ENCODE measurements at places on chromosomes 3 and 15.

- DNase-seq = no peak
Observed at GRCh38 chr3:196406811-196407470, 25.3 kb downstream of the UBXN7 start.

GRCh38 chr15:89423981-89424380, 72.4 kb downstream of the RHCG start:
- DNase-seq = no peak

DNA sequence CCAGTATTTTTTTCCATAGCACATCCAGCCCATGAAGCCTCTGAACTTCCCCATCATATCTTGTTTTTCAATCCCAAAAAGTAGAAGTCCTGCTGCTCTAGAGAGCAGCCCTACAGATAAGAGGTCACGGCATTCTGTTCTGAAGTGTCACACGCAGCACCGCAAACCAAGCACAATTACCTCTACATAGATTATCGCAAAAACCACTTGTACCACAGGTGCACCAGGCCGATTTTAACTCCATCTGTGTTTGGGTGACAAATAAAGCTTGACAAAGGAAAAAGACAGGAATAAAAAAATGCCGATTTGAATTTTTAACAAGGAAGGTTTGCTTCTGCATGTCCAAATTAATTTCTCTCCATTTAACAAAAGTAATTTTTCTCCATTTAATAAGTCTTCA, 113.7 kb downstream of the MYO5A start:
- no peak for DNase-seq

- no peak for DNase-seq
Observed at GRCh38 chr3:14609506-14609905, 42.1 kb upstream of the CCDC174 start.

DNA sequence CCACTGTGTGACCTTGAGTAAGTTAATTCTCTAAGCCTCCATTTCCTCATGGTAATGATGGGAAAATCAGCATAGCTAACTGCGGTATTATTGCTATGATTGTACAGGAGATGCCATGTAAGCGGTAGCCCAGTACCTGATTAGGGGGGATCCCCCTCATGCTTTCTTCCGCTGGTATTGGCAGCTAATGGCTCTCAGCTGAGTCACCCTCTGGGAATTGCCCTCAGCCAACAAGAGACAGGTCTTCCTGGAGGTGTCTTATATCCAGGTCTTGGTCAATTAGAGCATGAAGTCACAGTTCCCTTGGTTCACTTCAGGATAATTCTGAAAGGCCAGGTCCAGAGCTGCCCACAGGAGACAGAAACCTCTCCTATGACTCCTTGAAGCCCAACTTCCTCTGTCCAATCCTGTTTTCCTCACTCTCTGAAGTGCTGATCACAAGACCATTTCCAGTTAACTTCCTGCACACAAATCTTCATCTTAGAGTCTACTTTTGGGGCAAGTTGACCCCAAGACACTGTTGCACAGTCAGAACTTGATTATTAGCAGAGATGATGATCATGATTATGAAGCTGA, 724.7 kb upstream of the ZNF385D start:
- no peak for DNase-seq

DNA sequence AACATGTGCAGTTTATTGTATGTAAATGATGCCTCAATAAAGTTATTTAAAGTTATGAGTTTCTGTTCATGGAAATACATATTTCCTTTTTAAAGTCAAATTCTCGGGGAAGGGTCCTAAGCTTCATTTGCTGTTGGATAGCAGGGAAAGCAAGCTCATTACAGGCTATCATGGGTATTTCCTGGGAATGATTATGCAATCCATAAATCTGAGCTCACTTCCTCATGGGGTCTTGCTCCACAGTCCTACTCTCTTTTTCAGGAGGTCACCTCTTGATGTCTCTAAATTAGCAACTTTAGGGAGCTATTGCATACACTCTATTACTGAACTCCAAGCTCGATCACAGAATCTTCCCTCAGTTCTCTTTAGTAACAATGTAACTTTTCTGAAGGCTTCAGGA, 69.9 kb upstream of the TP63 start:
- DNase-seq = no peak

DNA sequence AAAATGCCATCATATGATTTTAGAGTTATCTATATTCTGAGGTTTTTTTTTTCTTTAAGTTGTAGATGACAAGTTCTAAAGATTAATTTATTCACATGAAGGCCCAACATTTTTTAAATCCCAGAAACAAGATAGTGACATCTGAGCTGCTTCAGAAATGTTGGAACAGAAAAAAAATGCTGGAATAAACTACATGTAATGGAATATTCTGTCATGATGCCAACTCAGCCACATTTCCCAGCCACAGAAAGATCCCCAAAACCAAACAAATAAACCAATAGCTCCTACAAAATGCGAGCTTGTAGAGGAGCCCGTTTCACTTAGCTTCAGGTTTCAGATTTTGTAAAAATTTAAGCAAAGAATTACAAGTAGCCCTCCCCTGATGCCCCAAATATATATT, 111.0 kb upstream of the MYO5C start:
- DNase-seq = no peak

All from retina (tissue), 1 donor.